ENCODE measurements at places on chromosomes 12 and 14.

- no peak for DNase-seq
Measured at GRCh38 chr12:64232196-64232595, 10.1 kb upstream of the KICS2 start.

- no peak for DNase-seq
Measured at GRCh38 chr12:1853716-1854115, 33.4 kb downstream of the LRTM2 start.

DNA sequence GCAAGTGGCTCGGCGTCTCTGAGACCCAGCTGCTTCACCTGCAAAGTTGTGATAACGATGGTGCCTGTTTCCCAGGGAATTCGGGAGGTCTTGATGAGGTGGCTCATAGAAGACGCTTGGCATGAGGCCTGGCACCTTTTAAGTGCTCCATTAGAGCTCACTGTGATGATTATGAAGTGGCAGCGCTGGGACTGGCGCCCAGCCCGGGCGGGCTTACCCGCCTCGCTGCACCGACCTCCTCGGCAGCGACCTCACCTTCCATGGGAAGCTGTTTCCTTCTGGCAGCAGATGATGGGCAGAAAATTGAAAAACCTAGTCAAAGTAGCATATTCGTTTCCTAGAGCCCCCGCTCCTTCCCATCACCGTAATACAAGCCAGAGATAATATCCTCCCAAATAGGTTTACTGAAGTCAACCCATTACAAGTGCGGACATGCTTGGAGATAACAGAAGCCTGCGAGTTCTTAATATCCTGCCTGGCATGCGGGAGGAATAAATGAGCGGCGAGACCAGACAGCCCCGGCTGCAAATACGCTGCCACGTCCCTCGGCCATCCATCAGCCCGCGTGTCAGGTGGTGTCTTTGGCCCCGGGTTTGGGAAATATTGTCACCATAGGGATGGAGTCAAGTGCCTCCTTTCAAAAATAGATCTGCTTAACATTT is 35.2 kb upstream of the DLK1 start:
- DNase-seq: no peak

GRCh38 chr12:69027411-69027881 is 94.5 kb upstream of the CPM start:
- DNase-seq: no peak

GRCh38 chr12:57470286-57470969 is 9.2 kb downstream of the ARHGAP9 start:
- no peak for DNase-seq

GRCh38 chr12:88172844-88173407 is 30.8 kb downstream of the TMTC3 start:
- no peak for DNase-seq

DNA sequence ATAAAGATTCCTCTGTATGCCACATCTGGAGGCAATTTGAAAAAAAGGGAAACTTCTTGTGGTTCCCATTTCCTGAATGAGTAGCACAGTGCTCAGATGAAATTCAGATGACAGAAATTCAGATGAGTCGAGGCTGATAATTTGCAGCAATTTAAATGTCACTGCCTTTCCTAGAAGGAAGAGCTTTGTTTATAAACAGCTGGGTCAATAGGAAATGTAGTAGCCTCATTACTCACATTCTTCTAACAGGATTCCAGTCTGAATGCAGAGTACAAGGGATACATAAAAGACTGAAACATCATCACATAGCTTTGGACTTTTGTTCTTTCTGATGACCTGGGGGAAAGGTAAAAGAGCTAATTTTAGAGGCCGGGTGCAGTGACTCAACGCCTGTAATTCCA is 11.3 kb upstream of the DACT1 start:
- no peak for DNase-seq

DNA sequence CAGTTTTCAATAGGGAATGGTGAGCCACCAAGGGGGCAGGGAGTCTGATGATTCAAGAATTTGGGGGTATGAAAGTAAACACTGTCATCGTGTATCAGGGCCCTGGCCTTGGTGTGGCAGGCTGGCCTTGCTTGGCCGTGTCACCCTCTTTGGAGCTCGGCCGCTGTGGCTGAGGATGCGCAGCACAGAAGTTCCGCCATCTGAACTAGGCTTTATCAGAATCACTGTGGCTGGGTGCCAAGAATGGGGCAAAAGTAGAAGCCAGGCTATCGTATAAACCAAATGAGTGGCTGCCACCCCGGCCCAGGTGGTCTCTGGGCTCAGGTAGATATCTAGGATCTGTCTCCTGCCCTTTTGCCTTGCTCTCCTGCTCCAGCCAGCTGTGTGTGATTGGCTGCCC is 137.4 kb downstream of the PAPOLA start:
- no peak for DNase-seq

DNA sequence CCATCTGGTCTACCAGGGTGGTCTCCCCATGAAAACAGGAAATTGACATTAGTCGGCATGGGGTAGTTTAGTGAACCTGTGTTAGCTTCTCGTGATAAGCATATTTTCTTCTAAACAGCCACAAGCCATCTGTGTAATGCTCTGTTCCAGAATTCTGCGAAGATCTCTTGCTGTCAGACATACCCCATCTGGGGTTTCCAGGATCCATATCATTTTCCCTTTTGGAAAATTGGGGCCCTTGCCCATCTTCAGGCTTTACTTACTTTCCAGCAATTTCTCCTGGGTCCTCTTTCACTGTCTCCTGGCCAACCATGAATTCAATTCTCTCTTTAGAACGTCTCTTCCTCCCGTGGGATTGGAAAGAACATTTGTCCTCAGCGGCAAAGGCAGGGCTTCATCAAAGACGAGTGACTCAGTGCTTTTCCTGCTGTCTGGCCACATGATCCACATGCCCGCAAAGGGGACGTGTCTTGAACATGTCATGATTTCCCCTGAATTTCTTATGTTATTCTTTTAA is 21.4 kb upstream of the NCOR2 start:
- no peak for DNase-seq

DNA sequence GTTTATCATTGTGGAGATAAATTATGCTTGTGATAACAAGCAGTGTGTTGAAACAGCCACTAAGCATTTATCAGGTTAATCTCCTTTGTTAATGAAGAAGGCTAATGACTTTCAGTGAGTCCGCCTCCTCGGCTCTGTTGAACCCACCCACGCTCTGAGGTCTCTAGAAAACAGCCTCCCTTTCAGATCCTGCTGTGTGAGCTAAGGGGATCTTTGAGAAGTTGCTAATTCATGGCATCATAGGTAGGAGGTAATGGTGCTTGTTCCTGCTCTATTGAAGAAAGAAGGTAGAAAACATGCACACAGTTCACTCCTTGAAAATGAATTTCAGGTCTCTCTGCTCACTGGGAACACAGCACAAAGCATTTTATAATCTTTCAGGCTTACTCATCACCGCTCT is 483.9 kb downstream of the AACS start:
- DNase-seq: no peak

GRCh38 chr12:119620490-119620889 is 26.9 kb downstream of the TMEM233 start:
- no peak for DNase-seq

- DNase-seq: no peak
Measured at GRCh38 chr12:109446869-109447268, 30.2 kb downstream of the KCTD10 start.

- DNase-seq: no peak
Measured at GRCh38 chr12:6382982-6383381, 980 bp upstream of the LTBR start.

DNA sequence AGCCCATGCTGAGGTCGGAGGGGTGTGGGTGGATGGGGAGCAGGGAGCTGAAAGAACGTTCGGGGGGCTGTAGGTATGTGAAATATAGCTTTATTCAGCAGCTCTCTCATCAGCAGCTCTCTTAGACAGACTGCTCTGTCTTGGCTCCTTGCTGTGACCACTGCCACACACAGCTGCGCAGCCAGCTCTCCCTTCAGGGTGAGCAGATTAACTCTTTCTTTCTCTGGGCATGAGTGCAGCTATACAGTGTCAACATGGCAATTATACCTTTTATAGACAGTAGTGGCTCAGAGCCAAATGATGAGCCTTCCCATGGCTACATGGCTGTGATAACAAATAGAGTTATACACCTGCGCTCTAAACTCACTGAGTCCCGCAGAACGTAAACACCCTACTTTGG is 137.7 kb upstream of the NEDD1 start:
- no peak for DNase-seq

DNA sequence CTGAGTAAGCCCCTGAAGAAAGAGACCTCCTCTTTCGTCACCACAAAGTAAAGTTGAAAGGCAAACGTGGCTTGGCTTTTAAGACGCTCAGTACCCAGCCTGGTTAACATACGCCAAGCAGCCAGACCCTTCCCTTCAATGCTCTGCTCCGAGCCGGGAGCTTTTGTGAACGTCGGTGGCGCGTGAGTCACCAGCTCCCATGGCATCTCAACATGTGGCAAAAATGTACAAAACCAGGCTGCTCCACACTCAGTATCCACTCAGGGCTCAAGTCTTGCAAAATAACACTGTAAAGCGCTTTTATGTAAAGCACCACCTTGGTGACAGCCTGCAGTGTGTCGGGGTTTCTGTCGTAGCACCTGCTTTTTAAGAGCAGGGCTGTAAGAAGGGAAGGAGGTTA is 89.0 kb downstream of the SETD3 start:
- DNase-seq: no peak

- no peak for DNase-seq
Measured at GRCh38 chr12:130948751-130949150, 5.0 kb upstream of the ADGRD1 start.

GRCh38 chr12:57489157-57489641 is 1.3 kb downstream of the MARS1 start:
- DNase-seq: no peak

GRCh38 chr12:123861392-123861791 is 99.3 kb downstream of the DNAH10 start:
- no peak for DNase-seq

DNA sequence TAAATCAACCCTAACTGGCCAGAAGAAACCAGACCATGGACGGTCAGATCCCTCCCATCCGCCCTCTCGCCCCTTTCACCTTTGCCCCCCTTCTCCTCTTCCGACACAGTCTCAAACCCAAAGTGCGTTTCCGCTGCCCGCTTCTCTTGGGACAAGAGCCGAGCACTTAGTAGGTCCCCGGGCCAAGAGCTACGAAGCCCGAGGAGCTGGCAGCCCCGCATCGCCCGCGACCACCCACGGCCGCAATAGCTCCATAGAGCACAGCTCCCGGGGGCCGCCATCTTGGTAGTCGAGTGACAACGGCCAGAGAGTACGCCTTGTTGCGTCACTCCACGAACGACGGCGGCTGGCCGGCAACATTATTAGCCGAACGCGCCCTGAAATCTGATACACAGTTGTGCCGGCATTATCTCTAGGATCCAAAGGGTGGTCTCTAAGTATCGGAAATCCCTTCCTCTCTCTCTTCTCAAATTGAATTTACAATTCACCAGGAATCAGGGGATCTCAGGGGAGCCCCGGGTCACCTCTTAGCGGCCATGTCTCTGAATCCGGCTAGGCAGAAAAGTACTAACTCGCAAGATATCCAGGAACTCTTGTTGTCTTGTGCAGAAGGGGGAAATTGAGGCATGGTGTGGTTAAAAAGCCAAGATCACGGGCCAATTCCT is at the start of gene COQ5:
Gene COQ5, minus strand, starts transcription at position 298 of the 665 bp plus-strand sequence. Its CDS starts 17 bp downstream, at position 281.
- DNase-seq: peak; percentile 89

- DNase-seq: peak; percentile 29
Measured at GRCh38 chr14:96038920-96039632, at the start of gene C14orf132. Gene C14orf132, plus strand, starts transcription at chr14:96039362. Its CDS starts 139 bp downstream, at chr14:96039501.

GRCh38 chr14:95218472-95219193 is 61.3 kb upstream of the DICER1 start:
- no peak for DNase-seq

DNA sequence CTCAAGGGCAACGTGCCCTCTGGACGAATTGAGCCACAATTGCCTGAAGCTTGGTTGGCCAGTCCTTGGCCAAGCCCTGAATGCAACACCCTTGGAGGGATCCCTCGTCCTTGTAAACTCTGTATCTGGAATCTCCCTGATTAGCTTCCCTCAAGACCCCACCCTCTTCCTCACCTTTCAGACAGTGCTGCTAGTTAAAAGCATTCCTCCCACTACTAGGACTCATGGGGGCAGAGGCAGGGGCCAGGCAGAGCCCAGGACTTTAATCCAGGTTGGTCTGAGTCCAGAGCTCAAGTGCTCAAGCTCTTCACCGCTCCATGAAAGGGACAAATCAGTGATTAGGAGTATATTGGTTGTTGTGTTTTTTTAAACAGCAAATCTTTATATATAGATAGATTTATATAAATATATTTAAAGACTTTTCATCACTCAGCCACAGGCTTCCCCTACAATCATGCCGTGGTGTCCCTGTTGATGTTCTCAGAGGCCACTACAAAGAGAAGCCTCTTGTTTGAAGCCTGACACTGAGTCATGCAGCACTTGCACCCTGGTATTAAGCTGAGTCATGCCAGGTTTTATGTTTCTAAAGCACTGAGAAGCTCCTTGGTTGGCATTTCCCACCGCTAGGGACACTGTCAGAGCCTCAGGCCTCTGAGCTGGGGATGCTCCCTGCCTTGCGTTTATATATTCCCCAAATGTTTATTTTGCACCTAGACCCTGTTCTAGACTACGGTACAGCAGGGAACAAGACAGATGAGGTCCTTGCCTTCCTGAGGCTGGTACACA is 53.8 kb upstream of the GSC start:
- no peak for DNase-seq

DNA sequence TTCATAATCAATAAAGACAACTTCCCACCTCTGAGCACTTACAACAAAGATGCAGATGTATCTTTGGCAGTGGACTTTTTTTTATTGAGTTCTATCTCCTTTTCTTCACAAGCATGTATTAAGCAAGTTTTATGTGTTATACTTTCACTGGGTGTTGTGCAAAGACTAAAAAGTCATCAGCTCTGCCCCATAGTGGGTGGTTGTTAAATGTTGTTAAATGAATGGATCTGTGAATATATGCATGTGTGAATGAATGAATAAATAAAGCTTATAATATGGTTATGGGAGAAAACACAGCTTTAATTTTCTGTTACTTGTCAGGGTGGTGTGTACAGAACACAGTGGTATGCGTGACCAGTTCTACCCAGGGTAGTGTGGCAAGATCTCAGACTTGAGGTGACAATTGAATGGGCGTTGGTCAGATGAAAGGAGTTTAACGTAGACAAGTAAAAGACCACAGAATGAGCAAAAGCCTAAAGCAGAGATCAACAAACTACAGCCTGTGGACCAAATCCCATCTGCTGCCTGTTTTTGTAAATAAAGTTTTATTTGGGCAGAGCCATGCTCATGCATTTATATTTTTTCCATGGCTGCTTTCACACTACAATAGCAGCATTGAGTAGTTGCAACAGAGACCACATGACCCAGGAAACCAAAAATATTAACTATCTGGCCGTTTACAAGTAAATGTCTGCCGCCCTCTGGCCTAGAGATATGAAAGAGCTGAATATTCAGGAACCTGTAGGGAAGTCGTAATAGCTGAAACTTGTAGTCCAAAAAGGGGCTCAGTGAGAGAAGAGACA is 207.4 kb upstream of the EEA1 start:
- no peak for DNase-seq

GRCh38 chr12:111792155-111792855 is 25.6 kb downstream of the ALDH2 start:
- no peak for DNase-seq

- DNase-seq: peak; percentile 22
Measured at GRCh38 chr14:103561381-103562178, 877 bp downstream of the BAG5 start.

GRCh38 chr12:110548678-110549077 is 34.4 kb downstream of the PPTC7 start:
- no peak for DNase-seq

GRCh38 chr14:22184157-22184829 is 404.7 kb downstream of the DAD1 start:
- no peak for DNase-seq

GRCh38 chr12:118038137-118038536 is 21.6 kb downstream of the RFC5 start:
- no peak for DNase-seq

GRCh38 chr12:94267921-94268471 is 119.6 kb downstream of the PLXNC1 start:
- DNase-seq: no peak
